ENCODE measurements at places on chromosomes 3 and 15.

- DNase-seq: no peak
Measured at GRCh38 chr3:155572085-155572484, 172.8 kb downstream of the PLCH1 start.

- DNase-seq: no peak
Measured at GRCh38 chr15:82852941-82853561, 43.6 kb downstream of the WHAMM start.

DNA sequence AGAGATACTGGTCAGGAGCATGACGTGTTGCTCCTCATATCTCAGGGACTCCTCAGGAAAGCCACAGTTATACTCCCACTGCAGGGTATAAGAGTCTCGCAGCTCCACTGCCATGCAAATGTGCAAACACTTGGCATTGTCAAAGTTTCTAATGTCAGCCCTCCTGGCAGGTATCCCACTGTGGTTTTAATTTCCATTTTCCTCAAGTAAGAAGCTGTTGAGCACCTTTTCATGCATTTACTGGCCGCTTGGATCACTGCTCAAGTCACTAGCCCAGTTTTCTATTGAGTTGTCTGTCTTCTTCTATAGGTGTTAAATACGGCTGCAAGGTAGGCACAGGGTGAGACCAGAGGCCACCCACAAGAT lies 41.9 kb upstream of the GRIP2 start:
- DNase-seq: no peak

GRCh38 chr15:98889930-98890695 lies 117.5 kb downstream of the PGPEP1L start:
- peak; percentile 90 for DNase-seq

DNA sequence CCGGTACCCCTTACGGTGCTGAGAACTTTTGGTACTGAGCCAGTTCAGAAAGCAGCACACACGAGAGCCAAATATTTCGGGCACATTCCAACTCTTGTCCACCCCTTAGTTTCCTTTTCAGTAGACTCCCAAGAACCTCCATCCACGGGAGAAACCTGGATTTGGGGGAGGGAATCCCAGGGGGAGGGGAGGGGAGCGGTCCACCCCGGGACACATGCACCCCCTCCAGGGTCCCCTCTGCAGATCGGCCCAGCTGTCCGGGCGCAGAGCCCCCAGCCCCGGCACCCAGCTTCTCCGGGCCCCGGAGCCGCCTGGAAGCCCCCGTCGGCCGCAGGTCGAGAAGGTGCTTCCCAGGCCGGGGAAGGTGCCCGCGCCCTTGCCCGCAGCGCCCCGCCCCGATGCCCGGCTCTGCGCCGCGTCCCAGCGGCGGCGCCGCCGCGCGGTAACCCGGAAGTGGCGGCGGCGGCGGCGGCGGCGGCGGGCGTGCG lies 455 bp upstream of the ABHD17C start:
- peak; percentile 21 for DNase-seq

DNA sequence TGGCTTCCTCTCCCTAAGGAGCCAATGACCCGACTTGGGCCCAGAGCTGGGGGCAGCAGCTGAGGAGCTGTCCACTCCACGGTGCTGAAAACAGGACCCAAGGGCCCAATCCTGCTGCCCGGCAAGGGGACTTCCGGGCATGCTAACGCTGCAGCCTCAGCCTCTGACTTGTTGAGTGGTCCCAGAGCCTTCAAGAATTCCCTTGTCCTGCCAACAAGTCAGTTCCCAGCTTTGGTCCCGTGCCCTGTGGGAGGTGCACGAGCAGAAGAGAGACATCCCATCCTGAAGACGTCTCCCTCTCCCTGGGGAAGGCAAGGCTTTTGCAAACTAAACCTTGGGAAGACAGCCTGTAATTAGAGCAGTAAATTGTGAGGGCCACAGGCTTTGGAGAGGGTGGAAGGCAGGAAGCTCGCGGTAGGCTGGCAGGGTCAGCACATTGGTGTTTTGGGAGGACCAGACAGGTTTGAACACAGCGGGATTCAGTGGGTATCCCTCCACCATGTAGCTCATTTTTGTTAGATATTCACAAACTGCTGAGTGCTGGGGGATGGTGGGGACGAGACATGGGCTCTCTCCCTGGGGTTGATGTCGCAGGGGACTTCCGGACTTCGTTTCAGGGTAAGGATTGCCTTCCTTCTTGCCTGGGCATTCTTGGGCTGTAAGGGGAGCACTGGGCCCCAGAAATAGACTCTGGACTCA lies 29.8 kb upstream of the PRR23E start:
- DNase-seq: no peak

DNA sequence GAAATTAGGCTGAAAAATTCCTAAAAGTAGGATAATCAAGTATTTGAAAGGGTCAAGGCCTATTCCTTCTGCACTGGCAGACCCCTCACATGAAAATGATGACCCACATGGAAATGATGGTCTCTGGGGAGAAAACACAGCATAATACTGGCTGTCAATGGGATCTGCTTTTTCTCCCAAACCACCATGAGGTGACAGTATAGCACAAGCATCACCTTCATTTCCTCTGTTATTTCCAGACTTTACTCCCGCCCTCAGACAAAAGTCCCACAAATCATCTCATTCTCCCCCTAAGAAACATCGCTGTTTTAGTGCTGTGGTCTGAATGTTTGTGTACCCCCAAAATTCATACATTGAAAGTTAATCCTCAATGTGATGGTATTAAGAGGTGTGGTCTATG lies 161.0 kb downstream of the RSL24D1 start:
- DNase-seq: no peak

DNA sequence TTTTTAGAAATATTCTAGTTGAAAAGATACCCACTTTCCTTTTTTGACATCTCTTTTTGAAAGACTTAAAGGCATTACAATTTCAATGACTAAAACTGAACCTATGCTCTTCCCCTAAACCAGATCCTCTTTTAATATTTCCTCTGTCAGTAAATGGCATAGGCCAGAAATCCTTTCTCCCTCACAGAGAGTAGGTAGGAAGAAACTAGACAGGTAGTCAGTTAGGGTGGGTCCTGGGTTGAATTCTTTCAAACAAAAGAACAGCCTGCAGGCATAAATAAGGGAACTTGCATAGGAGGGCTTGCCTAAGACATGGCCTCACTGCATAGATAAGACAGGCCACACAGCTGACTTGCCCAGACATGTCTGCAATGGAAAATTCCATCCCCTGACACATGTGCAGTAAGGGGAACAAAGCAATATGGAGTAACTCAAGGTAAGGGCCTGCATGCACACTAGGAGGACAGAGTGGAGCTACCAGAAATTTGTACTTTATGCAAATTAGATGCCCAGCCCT lies 23.1 kb downstream of the PLSCR5 start:
- no peak for DNase-seq

Data from Caki2 (cell line).